Common myeloid progenitor, CD34-positive (primary cell): ENCODE measurements at places on chromosomes 1 and 21.

GRCh38 chr1:209900734-209901133 lies 37.3 kb upstream of the SYT14 start:
- no peak for DNase-seq

DNA sequence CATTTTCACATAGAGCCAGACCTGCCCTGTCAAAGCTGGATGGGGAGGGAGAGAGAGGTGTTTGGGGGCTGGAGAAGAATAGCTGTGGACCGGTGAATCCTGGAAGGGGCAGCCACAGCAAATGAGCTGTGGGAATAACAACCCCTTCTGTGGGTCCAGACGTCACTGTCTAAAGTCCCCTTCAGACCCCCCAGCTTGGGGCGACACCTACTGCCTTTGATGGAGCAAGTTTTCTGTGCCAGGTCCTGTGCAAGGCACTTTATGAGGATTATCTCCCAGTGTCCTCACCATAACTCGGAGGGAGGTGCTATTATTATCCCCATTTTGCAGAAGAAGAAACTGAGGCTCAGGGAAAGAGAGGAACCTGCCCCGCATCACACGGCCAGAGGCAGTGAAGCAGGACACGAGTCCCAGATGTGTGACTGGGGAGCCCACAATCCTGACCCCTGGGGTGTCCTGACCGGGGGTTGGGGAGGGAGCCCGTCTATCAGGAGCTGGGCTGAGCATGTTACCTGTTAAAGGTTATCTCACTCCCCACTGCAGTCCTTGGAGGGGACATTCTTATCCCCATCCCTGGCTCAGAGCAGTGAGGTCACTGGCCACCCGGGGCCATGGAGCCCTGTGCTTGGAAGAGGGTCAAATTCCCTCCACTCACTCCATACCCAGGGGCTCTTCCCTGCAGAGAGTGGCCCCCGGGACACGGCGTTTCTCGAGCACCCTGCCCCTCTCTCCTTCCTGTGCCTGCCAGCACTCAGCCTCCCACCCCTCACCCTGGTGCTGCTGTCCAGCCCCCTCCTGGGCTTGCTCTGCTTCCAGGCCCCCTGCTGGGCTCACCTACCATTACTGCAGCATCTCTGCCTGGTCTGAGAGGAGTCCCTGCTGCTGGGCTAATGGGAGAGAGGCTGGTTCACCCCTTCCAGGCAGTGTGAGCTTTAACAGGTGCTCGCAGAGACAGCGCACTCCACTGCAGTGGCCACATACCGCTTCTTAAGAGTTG lies 132.9 kb downstream of the PTPRU start:
- DNase-seq = no peak

GRCh38 chr1:218112862-218113261 lies 172.2 kb upstream of the RRP15 start:
- no peak for DNase-seq

- DNase-seq = no peak
Observed at GRCh38 chr1:173717238-173717637, 2.5 kb downstream of the KLHL20 start.

GRCh38 chr1:37482796-37483744 lies 8.7 kb downstream of the ZC3H12A start:
- no peak for DNase-seq

DNA sequence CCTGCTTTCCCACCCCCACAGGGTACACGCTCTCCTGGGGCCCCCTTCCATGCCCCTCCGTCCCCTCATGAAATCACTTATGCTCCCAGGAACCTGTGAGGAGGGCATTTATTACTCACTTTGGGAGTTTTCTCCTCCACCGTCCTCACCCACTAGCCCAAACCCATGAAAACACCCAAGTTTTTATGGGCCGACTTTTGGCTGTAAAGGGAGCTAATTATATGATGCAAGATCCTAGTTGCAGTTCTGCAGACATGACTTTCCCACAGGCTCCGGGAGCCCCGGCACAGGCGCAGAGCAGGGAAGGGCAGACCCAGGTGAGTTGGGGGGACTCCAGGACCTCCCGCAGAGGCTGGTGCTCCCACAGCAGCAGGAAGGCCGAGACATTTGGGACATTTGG lies 29.7 kb downstream of the EPHA2 start:
- no peak for DNase-seq

DNA sequence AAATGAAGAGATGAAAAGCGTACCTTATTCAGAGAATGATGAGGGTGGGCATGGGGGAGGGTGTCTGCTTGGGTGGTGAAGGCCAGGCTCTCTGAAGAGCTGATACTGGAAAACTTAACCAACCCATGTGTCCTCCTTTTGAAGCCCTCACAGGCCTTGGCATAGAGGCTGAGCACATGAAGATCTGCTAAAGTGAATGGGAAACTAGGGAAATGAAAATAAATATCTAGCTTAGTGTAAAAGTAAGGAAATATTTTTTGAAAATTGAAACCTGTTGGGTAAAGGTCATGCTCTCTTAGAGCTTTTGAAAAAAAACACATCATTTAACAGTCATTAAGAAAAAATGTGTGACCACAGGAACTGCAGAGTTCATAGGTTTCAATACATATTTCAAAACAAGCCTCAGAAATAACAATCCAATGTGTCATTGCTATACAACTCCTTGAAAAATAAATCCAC lies 40.5 kb upstream of the RALGPS2 start:
- DNase-seq = no peak

- no peak for DNase-seq
Observed at GRCh38 chr1:158048371-158049067, 55.1 kb downstream of the KIRREL1 start.

DNA sequence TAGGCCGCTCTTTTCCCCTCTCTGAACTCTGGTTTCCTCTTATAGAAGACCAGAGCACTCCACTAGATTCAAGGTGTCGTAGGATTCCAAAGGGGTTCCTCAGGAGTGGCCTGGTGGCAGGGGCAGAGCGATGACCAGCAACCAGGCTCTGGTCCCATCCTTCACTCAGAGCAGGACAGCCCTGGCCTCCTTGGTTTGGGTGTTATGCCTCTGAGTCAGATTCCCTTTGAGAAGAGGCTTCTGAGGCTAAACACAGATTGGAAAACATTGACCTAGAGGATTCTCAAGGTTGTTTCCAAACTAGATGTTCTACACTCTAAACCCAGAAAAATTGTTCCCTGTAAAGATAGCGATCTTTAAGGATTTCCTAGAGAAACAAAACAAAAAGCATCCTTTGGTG lies 49.8 kb upstream of the IKBKE start:
- DNase-seq = no peak

DNA sequence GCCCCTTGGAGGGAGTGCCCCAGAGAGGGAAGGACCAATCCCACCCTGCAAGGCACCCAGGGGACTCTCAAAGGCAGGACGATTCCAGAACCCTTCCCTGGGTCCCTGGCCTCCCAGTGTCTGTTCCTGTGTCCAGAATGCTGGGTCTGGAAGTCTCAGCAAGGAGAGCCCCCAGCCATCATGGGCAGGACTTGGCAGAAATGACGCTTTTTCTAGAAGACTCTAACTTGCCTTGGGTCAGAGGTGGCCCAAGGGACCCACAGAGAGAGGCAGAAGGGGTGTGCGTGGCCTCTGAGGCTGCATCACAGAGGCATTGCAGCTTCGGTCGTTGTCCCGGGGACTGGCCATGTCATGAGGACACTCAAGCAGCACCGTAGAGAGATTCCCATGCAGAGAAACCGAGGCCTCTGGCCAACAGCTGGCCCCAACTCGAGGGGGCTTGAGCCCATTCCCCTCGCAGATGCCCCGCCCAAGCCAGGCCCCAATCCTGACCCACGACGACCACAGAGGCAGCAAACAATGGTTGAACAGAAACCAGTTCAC lies 57.8 kb downstream of the WNT9A start:
- DNase-seq = no peak

DNA sequence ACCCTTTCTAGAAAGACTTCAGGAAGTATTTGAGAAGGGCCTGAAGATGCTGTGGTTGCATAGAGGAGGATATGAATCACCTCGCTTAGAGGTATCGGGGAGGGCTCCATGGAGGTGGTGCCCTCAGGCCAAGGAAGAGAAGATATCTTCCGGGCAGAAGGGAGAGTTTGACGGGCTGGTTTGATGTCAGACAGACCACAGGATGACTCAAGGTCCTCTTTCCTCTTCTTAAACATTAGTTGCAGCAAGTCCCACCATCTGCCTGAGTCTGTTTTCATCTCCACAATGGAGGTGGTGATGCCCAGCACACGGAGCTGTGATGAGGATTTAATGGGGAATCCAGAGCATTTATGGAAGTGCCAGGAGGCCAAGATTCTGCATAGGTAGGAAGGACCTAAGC lies 25.1 kb upstream of the RUNX3 start:
- no peak for DNase-seq
